ENCODE measurements at places on chromosomes 13 and 19.

GRCh38 chr13:35871561-35871960, 259.6 kb downstream of the DCLK1 start:
- no peak for DNase-seq

DNA sequence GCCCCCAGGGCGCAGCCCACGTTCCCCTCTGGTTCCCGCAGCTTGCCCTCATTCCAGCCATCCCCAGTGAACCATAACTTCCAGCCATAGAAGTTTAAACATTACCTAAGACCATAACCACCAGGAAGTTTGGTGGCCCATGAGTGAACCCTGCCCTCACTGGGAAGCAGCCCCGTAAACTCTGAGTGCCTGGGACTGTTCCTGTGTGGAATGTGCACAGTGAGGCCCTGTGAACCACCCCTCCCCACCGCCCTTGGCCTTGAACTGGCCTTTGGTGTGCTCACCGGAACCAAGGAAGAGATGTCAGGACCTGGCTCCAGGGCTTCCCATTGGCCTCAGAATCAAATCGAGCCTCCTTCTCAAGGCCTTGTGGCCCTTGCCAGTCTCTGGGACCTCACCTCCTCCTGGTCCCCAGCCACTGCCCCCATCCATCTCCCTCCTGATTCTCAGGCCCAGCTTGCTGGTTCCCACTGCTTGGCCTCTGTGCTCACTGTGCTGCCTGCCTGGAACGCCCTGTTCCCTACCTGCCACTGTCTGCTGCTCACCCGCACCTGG, 46.5 kb downstream of the DNM2 start:
- DNase-seq = no peak

- DNase-seq = no peak
Measured at GRCh38 chr19:48821633-48822032, 10.8 kb upstream of the BCAT2 start.

DNA sequence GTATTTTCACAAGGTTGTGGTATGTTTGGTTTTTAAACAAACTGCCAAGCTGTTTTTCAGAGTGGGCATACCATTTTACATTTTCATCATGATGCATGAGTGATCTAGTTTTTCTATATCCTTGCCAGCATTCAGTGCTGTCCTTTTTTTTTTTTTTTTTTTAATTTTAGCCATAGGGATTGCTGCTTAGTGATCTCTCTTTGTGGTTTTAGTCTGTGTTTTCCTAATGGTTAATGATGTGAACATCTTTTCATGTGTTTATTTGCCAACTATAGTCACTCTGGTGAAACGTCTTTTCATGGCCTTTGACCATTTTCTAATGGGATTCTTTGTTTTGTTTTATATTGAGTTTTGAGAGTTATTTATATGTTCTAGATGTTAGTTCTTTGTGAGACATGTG, 59.7 kb downstream of the SHISA2 start:
- DNase-seq = no peak

GRCh38 chr13:66128692-66129269, 1101.4 kb downstream of the PCDH9 start:
- no peak for DNase-seq

DNA sequence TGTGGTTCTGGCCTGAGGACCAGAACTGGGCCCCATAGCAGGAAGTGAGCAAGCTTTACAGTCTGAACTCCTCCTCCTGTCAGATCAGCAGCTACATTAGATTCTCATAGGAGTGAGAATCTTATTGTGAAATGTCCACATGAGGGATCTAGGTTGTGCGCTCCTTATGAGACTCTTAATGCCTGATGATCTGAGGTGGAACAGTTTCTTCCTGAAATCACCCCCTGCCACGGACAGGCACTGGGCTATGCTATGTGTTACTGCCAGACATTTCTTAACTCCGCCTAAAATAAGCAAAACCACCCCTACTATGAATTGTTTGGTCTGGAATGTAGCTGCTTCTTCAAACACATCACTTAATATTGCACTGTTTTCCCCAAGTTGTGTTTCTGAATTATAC, 4.6 kb downstream of the FBXL3 start:
- no peak for DNase-seq

DNA sequence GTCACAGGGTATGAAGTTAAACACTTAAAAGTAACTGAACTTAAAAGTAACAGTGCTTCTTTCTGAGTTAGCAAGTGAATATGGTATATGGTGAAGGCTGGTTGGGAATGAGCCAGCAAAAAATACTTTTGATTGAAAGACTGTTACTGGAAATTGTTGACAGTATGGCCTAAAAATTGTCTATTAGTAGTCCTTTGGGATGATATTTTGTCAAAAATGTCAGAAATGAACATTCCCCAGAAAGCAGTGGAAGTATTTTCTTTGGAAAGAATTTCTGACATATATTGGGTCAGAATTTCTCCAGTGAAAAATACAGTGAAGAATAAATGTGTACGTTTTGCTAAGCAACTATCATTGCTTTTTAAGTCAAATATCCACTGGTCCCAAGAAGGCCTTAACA, 860.5 kb downstream of the PCDH9 start:
- no peak for DNase-seq

DNA sequence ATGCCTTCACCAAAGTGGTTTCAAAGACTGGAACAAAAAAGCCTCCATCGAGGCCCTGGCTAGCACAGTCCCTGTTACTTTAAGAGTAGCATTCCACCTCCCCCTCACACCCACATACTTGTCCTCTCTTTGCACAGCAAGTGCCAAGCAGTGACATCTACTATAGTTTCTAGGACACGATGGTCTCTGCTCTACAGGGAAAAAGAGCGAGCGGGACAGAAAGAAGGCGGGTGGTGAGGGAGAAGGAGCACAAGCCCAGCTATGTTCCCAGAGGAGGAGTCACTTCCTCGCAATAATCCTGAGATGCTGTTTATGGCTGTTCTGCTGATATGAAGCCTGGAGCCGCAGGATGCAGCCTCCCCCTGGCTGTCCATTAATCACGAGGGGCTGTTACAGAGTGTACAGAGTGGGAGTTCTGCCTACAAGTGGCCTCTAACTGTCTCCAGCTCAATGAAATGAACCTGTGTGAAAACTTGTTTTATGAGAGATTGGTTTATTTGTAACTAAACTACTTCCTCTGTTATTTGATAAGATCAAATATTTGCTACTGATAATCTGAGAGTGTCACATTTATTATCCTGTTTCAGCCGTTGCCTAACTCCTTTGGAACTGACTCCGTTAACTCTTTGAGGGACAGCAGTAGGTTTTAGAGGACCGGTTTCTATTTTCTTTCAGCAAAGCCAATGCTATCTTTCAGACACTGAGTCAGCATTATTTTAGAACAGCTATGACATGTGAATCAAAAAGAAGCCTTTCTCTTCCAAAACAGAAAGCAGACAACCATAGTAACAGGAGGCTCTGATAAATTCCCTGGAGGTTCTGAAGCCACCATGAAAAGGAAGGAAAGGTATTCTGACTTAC, 208.0 kb downstream of the SPRY2 start:
- no peak for DNase-seq

GRCh38 chr13:90187478-90188350, 1159.8 kb upstream of the MIR17HG start:
- DNase-seq = no peak

DNA sequence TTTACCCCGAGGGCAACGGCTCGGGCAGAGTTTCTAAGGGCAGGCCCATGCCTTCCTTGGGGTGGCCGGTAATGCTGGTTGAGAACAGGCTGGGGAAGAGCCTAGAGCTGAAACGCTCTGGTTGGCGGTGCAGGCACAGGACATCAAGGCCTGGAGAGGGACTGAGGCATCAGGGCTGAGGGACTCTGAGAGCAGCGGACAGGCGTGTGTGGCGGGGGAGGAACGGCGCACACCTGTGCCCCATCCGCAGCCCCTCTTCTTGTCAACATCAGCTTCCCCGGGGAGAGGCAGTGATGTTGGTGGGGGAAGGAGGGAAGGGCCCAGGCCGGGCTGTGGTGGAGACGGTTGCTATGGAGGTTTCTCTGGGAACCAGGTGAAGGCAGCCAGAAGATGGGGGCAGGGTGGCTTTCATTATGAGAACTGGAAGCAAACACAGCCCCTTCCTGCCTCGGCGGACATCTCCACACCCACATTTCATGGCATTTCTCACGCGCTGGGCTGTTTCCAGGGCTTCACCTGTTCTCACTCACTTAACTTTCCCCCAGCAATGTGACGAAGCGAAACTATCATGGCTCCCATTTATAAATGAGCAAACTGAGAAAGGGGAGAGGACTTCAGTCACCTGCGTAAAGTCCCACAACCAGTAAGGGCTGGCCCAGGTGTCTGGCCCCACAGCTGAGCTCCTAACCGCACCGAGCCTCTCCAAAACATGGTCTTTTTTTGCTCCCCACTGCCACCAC, 8.2 kb upstream of the ATF5 start:
- DNase-seq = no peak

DNA sequence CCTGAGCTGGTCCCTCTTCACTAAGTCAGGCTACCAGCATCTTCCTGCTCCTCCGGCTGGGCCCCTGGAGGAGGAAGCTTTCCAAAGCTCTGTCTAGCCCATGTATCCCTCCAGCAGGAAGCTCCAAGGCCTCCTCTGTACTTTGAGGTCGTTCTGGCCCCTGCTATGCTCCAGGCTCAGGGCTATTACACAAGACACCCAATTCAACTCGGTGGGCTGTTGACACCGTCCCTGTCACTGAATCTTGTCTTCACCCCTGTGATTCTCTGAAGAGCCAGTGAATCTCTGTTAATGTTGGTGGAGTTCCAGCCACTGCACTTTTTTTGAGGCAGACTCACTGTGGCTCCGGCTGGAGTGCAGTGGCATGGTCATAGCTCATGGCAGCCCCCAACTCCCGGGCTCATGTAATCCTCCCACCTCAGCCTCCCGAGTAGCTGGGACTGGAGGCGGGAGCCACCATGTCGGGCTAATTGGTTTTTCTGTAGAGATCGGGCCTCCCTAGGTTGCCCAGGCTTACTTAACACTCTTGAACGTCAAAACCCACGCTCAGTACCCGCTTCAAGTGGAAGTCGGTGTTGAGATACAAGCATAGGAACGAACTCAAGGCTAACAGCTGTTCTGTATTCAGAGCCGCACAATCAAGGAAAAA, 512 bp upstream of the REX1BD start:
- no peak for DNase-seq

DNA sequence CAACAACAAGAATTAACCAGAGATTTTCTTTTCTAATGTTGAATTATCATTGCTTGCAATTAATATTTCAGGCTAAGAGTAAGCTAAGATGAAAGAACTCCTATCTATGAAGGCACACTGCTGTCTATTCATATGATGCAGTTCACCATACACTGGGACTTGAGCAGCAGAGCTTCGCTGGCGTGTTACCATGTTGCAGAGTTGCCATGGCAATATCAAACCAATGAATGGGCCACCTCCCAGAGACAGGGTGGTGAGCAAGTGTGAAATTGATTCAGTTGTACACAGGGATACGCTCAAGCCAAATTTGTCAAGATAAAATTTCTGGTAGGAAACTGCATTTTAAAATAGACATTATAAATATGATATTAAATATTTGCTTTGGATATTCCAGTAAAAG, 69.3 kb upstream of the MYO16 start:
- no peak for DNase-seq

GRCh38 chr13:35789335-35790165, 313.1 kb upstream of the MAB21L1 start:
- no peak for DNase-seq

GRCh38 chr13:34278780-34279179, 460.8 kb downstream of the RFC3 start:
- no peak for DNase-seq

DNA sequence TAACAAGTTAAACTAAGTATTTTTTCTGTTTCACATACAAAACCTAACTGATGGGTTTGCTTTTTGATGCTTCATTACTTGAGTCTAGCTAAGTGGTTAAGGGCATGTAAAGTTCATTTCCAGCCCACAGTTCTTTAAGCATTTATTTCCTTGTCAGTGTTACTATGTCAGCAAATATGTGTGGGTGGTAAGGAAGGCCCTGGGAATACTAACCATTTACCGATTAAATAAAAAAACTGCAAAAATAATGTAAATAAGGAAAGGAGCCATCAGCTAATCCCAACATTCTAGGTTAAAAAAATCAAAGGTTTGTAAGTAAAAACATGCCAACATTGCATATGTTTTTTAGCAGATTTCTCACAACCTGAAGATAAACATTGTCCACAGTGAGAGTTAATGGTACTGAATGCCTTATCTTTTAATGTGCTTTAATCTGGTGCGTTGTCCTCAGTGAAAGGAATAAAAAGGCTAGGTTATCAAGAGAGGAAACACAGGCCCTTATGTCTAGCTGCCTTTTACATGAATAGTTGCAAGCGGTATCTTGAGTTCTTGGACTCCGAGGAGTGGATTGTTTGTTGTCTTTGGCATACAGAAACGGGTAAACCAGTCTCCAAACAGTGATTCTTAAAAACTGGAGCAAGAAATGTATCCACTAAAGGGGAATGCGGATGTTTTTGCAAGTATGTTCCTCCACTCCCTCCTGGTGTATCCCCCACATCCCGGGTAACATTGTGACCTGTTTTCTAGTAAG, 949.6 kb upstream of the SLC10A2 start:
- DNase-seq = no peak

DNA sequence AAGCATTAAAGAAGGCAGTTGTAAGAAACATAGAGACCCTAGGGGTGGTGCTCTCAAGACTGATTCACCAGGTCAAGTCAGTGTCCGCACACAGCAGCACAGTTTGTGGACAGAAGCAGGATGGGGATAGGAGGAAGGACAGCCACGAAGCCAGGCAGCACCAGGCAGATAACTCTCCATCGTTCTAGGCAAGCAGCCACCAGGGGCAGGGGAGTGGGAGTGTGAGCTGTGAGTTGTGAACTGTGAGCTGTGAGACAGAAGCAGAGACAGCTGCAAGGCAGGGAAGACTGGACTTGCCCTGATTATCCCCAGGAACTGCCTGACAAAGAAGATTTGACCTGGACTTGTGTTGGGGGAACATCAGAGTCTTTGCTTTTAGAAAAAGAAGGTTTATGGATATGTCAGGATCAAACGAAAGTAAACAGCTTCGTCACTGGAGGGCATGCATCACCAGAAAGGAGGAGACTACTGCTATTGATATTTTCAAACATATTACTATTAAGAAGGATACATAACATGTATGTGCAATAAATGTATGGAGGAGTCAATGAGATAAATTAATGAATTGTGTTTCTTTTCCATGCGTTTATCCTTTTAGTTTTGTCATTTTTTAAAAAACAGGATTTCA, 286.1 kb downstream of the IRS2 start:
- no peak for DNase-seq

DNA sequence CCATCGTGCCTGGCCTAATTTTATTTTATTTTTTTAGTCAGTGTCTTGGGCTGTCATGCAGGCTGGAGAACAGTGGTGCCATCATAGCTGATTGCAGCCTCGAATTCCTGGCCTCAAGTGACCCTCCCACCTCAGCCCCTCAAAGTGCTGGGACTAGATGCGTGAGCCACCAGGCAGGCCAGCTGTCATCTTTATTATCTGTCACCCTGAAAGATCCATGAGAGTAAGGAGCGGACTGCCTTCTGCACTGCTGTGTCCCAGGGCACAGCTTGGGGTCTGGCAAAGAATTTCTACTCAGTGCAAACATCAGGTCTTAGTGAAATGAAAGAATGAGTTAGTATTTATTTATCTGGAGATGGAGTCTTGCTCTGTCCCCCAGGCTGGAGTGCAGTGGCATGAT, 9.5 kb upstream of the TLE5 start:
- DNase-seq = no peak

Measured in NCI-H1930 (cell line).